Tibial nerve (tissue), 4 donors: ENCODE measurements at places on chromosomes 3 and 15. TPM values are rescaled to one million over a fixed set of nuclear protein-coding genes. Genes with fewer than 3 reads are reported as not detected.

- peak overlapping the region; percentile 53 for H3K4me3 ChIP-seq
- DNase-seq: no peak
Measured at GRCh38 chr3:197001972-197002700, 27.5 kb downstream of the MELTF start.

- H3K4me3 ChIP-seq: peak overlapping the region; percentile 40
- H3K4me1 ChIP-seq: no peaks in the 10 kb centered on the region
- no peaks in the 10 kb centered on the region for H3K27me3 ChIP-seq
- H3K36me3 ChIP-seq: no peaks in the 10 kb centered on the region
- H3K27ac ChIP-seq: no peak overlapping the region
Measured at GRCh38 chr3:71754610-71755253, 1.1 kb downstream of the GPR27 start.

- H3K36me3 ChIP-seq: no peaks in the 10 kb centered on the region
- no peak for DNase-seq
- no peak overlapping the region for H3K27ac ChIP-seq
- H3K27me3 ChIP-seq: no peaks in the 10 kb centered on the region
- H3K4me1 ChIP-seq: no peaks in the 10 kb centered on the region
- H3K4me3 ChIP-seq: no peak overlapping the region
Measured at GRCh38 chr15:71219101-71219500, 103.8 kb downstream of the THSD4 start.

GRCh38 chr3:152524198-152525140, 255.7 kb downstream of the MBNL1 start:
- H3K27ac ChIP-seq: no peak overlapping the region
- no peaks in the 10 kb centered on the region for H3K4me1 ChIP-seq
- peak; percentile 93 for DNase-seq
- no peaks in the 10 kb centered on the region for H3K27me3 ChIP-seq
- no peak overlapping the region for H3K4me3 ChIP-seq
- H3K36me3 ChIP-seq: no peaks in the 10 kb centered on the region

DNA sequence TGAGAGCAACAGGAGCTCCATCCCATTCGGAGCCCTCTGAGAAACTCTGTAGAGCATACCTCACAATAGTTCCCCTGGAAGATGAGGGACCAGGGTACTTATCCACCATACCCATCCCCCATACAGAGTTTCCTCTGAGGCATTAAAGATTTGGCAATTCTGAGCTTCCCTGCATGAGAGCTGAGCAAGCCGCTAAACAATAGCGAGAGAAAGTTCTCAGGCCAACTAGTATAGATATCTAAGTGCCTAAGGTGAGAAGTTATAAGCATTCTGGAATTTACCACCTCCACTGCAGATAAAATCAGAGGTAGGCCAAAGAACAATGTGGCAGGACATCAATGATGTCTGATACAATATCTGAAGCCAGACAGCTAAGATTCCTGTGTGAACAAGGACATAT, 129.1 kb upstream of the MBNL1 start:
- H3K36me3 ChIP-seq: no peaks in the 10 kb centered on the region
- H3K27me3 ChIP-seq: no peaks in the 10 kb centered on the region
- H3K4me1 ChIP-seq: no peaks in the 10 kb centered on the region
- no peak overlapping the region for H3K4me3 ChIP-seq

DNA sequence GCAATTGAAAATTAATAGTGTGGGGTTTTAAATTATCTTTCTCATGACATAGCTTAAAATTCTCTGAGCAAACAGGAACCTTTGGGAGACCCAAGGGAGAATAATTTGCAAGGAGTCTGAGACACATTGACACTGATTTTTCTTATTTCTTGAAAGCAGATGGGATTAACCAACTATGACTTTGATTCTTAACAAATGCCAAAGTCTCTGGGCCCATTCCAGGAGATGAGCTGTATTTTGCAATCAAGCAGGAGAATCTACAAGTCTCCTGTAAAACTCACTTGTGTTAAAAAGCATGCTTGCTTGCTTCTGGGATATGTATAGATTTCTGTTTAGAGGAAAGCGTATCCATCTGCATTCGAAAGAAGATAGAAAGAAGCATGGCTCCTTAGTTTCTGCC, 71.3 kb upstream of the STT3B start:
- no peak overlapping the region for H3K4me3 ChIP-seq
- DNase-seq: no peak
- no peaks in the 10 kb centered on the region for H3K4me1 ChIP-seq
- H3K36me3 ChIP-seq: no peaks in the 10 kb centered on the region
- H3K27me3 ChIP-seq: no peaks in the 10 kb centered on the region
- no peak overlapping the region for H3K27ac ChIP-seq

GRCh38 chr3:61803983-61804382, 242.6 kb downstream of the PTPRG start:
- no peaks in the 10 kb centered on the region for H3K27me3 ChIP-seq
- no peak overlapping the region for H3K27ac ChIP-seq
- peaks cover 16% of the 10 kb centered on the region for H3K4me1 ChIP-seq
- no peak for DNase-seq
- H3K36me3 ChIP-seq: no peaks in the 10 kb centered on the region
- no peak overlapping the region for H3K4me3 ChIP-seq

- H3K36me3 ChIP-seq: no peaks in the 10 kb centered on the region
- no peaks in the 10 kb centered on the region for H3K4me1 ChIP-seq
- H3K27me3 ChIP-seq: no peaks in the 10 kb centered on the region
Measured at GRCh38 chr15:27077790-27078189, 106.8 kb downstream of the GABRG3 start.

MITF gene
- total RNA-seq: 20.1 TPM

CLEC3B gene
- 819 TPM for total RNA-seq

DNA sequence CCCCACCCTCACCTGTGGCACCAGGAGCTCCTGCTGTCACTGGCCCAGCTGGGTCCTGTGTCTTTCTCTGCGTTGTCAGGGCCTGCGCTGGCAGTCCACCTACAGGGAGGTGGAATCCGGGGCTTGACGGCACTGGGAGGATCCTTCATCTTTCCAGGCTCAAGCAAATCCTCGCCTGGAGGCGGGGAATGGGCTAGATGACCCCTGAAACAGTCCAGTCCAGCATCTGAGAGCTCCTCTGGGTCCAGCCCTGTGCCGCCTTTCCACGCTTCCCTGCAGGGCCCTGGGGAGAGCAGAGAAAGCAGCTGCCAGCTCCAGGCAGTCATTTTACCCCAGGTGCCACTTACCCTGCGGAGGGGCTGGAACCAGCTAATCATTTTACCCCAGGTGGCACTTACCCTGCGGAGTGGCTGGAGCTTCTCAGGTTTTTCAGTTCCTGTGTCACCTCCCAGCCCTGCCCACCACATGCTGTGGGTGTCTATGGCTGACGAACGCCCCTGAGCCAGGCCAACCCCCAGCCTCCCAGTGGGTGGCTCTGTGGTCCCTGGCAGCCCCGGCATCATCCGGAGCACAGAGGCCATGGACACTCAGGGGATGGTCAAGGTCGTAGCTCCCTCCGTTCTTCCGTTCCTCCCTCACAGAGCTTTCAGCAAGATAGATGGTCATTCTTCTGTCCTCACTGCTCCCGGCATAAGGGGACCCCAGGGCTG, 17.9 kb upstream of the ADIPOQ start:
- no peak for DNase-seq
- H3K27me3 ChIP-seq: no peaks in the 10 kb centered on the region
- no peak overlapping the region for H3K27ac ChIP-seq
- no peaks in the 10 kb centered on the region for H3K36me3 ChIP-seq

GRCh38 chr15:27499719-27500118, 528.7 kb downstream of the GABRG3 start:
- H3K4me3 ChIP-seq: no peak overlapping the region
- H3K27ac ChIP-seq: no peak overlapping the region
- no peaks in the 10 kb centered on the region for H3K27me3 ChIP-seq
- no peaks in the 10 kb centered on the region for H3K4me1 ChIP-seq
- DNase-seq: no peak
- H3K36me3 ChIP-seq: no peaks in the 10 kb centered on the region

DNA sequence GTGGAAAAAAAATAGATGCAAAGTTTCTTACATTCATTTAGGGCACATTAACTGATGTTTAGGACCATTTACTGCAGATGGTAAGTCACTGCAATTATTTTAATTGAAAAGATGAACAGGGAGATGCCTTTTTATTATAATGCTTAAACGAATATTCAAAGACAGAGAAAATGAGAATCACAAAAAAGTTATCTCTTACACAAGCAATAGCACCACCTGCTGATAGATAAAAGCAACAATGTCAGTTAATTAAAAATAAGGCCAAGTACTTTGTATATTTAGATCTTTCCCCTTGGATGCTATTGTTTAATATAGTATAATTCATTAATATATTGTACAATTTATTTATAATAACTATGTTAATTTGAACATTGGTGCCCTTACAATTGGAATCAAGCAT, 55.9 kb downstream of the IFT80 start:
- no peak overlapping the region for H3K27ac ChIP-seq
- no peak for DNase-seq
- H3K27me3 ChIP-seq: no peaks in the 10 kb centered on the region
- no peaks in the 10 kb centered on the region for H3K36me3 ChIP-seq

CASR gene
- not detected for total RNA-seq

DNA sequence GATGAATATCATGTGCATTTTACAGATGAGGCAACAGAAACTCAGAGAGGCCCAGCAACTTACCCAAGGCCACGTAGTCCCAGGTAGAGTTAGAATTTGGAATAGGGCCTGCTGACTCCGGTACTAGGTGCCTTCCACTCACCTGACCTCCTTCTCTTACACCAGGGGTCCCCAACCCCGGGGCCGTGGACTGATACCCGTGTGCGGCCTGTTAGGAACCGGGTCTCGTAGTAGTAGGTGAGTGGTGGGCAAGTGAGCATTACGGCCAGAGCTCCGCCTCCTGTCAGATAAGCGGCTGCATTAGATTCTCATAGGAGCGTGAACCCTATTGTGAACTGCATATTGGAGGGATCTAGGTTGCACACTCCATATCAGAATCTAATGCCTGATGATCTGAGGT, 64.8 kb downstream of the SMAD3 start:
- no peaks in the 10 kb centered on the region for H3K36me3 ChIP-seq
- no peak overlapping the region for H3K4me3 ChIP-seq
- DNase-seq: no peak
- H3K27me3 ChIP-seq: no peaks in the 10 kb centered on the region
- no peaks in the 10 kb centered on the region for H3K4me1 ChIP-seq

- peaks cover 20% of the 10 kb centered on the region for H3K4me1 ChIP-seq
- H3K4me3 ChIP-seq: no peak overlapping the region
- no peak overlapping the region for H3K27ac ChIP-seq
Measured at GRCh38 chr3:9183811-9184460, 65.5 kb downstream of the SRGAP3 start.

SOX14 gene
- not detected for total RNA-seq

DNA sequence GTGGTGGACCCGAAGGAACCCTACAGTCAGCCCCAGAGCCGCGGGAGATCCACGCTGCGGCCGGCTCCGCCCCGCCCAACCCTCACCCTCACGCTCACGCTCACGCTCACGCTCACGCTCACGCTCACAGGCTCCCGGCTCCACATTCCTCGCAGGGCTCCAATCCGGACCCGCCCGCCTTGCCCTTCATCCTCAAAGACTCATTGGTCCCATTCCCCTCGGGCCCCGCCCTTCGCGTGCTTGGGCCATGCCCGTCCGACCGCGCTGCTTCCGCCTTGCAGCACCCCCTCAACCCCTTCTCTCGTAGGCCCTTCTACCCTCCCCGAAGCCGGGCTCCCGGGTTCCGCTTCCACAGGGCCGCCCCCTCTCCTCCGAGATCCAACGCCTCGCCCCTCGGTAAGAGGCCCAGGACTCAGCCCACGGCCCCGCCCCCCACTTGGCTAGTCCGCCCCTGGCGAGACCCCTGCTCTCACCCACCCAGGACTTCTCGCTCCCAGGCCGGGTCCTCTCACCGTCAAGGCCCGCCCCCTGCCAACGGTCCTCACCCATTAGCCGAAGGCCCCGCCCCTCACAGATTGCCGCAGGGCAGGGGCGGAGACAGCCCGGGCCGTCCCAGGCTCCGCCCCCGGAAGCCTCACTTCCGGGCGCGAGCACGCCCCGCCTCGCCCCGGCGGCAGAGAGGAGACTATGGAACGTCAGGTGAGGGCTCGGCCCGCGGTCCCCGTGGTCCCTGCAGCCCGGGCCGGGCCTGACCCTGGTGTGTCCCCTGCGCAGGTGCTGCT, at the start of gene APEH:
APEH (plus strand) TSS at position 637 of the 782 bp plus-strand sequence; CDS start at position 688, 51 bp downstream.
- H3K27ac ChIP-seq: peak within 1 kb of the TSS; percentile 95
- peak within 1 kb of the TSS; percentile 86 for H3K4me3 ChIP-seq
- no peaks in the 10 kb centered on the region for H3K4me1 ChIP-seq
- H3K27me3 ChIP-seq: no peaks in the 10 kb centered on the region
- peaks cover 34% of the 10 kb centered on the region for H3K36me3 ChIP-seq

GRCh38 chr15:62147551-62147950, 17.5 kb downstream of the C2CD4B start:
- no peaks in the 10 kb centered on the region for H3K36me3 ChIP-seq
- no peaks in the 10 kb centered on the region for H3K27me3 ChIP-seq
- no peak overlapping the region for H3K4me3 ChIP-seq
- no peaks in the 10 kb centered on the region for H3K4me1 ChIP-seq

DNA sequence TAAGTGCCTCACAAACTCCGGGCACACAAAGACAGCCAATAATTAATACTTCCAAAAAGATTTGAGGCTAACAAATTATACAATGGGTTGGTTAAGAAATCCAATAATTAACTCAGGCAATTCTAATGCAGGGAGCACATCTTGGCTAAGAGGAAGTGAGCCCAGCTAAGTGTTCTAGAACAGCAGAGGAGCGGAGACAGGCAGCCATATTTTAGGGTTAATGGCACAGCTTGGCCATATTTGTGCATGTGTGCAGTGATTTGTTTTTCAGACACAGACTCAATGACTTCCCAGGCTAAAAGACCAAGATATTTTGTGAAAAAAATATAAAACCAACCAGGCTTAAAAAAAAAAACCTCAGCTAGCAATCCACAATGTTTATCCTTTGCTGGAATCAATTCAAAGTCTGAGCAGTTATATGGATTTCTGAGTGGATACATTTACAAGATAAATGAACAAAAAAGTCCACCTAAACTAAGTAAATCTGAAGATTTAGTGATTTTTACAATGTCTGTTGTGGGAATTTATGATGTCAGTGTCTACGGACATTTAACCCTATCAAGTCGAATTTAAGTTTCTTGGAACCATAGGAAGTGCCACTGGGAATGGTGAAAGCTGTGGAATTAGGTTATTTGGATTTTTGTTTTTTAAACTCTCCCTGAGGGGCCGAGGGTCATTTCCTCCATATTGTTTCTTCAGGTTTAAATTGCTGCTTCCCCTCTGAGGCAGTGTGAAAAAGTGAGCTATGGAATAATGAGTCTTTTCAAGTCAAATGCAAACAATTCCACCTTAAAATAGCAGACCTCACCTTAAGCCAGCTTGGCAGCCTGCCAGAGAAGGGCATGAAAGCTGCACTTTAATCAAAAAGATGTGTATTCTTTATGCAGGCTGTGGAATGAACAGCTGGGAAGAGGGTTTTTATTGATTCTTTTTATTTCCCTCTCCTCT, 413.7 kb upstream of the TBL1XR1 start:
- H3K4me1 ChIP-seq: peaks cover 28% of the 10 kb centered on the region
- H3K4me3 ChIP-seq: no peak overlapping the region
- no peak overlapping the region for H3K27ac ChIP-seq
- H3K27me3 ChIP-seq: no peaks in the 10 kb centered on the region
- DNase-seq: no peak

HTR3D gene
- total RNA-seq: not detected
